ENCODE measurements at places on chromosomes 4 and X.

DNA sequence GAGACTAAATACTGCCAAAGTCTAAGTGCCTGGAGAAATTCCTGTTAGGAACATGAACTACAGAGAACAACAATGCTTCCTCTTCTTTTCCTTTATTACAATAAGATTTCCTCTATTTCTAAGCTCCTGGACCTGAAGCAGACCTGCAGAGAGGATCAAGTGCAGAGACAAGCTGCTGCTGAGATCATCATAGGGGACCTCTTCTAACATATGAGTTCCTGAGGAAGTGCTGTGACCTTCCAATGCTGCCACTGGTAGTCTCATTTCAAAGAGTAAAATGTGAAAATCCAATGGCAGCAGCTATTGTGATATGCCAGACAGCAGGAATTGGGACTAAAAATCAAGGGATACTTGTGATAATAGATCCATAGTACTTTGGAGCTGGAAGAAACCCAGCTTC, 28.0 kb downstream of the CCNG2 start:
- DNase-seq: no peak

DNA sequence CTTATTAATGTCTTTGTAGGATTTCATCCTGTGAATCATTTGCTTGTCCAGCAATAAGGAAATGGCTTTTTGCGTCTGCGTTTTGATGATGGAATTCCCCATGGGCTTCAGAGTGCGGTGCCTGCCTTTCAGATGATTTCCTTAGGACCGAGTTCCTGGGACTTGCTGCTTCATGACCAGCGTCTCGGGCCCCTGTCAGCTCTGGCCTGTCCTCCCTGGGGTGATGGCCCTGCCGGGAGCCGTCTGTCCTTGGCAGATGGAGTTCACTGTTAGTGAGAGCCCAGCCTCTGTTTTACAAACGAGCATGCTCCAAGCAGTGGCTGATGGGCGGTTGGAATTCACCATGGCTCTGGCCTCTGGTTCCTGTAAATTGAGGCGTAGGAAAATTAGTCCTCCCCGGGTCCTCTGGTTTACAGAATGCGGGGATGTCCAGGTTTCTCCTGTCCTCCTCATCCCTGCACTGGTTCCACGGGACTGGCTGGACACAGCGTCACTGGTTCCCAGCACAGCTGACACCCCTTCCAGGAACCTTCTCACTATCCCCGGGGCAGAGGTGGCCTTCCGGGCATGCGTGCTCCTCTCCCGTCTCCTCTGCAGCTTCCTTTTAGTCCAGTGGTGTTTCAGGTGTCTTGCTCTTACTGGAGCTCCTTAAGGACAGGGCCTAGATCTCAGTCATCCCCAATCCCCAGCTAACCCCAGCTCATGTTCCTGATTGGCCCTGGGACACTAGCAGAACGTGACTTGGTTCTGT, 34.9 kb downstream of the TBC1D14 start:
- DNase-seq: no peak

GRCh38 chrX:31931225-31931624, 859.4 kb upstream of the FTHL17 start:
- no peak for DNase-seq

DNA sequence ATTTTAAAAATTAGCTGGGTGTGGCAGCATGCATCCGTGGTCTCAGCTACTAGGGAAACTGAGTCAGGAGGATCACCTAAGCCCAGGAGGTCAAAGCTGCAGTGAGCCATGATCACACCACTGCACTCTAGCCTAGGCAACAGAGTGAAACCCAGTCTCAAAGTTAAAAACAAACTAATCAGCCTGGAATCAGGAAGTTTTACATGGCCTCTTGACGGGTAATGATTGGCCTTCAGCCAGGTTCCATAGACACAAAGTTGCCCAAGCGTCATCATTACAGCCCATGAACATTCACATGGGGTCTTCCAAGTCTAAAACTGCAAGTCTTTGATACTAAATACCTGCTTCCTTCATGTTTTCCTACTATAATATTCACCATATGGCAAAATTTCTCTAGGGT, 10.0 kb upstream of the RGN start:
- DNase-seq: no peak

- no peak for DNase-seq
Observed at GRCh38 chrX:9188117-9188516, 154.2 kb upstream of the FAM9B start.

GRCh38 chr4:54700986-54701385, 43.2 kb downstream of the KIT start:
- no peak for DNase-seq

GRCh38 chr4:47084795-47085194, 53.4 kb downstream of the GABRB1 start:
- DNase-seq: no peak
